ENCODE measurements at places on chromosomes 16 and 17.

DNA sequence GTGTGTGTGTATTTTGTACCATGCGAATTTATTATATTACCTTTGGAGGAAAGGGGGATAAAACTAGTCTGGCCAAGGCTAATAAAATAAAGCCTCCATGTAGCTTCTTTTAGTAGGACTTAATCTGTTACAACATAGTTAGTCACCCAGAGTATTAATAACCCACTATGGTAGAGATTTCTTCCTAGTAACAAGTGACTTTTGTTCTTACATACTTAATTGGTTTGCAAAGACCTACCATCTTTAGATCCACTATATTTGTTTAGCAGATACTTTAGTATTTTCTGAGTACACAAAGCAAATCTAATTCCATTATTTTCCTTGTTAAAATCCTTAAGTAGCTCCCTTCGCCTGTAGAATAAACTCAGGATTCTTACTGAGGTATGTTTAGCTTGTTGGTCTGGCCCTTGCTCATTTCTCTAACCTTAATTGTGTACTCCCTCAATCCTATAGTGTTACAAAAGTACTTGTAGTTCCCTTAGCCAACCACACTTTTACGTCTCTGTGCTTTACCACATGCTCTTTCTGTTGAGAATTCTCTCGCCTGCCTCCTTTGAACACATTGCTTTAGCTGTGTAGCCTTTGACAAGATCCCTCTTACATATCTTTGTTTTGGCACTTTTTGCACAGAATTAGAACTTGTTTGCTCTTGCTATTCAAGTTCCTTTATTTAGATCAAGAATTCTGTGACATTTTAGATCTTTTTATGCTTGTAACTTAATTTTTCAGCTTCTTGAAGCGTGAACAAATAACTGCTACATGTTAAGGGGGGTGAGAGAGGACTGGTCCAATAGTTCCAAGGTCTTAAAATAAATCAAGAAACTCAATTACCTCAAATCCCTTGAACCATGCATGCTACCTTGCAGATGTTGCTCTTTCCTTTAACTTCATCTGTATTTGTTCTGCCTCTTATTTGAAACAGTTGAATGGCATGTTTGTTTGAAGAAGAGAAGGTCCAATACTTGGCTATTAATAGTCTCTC is 23.8 kb downstream of the CLTC start:
- no peak for DNase-seq

DNA sequence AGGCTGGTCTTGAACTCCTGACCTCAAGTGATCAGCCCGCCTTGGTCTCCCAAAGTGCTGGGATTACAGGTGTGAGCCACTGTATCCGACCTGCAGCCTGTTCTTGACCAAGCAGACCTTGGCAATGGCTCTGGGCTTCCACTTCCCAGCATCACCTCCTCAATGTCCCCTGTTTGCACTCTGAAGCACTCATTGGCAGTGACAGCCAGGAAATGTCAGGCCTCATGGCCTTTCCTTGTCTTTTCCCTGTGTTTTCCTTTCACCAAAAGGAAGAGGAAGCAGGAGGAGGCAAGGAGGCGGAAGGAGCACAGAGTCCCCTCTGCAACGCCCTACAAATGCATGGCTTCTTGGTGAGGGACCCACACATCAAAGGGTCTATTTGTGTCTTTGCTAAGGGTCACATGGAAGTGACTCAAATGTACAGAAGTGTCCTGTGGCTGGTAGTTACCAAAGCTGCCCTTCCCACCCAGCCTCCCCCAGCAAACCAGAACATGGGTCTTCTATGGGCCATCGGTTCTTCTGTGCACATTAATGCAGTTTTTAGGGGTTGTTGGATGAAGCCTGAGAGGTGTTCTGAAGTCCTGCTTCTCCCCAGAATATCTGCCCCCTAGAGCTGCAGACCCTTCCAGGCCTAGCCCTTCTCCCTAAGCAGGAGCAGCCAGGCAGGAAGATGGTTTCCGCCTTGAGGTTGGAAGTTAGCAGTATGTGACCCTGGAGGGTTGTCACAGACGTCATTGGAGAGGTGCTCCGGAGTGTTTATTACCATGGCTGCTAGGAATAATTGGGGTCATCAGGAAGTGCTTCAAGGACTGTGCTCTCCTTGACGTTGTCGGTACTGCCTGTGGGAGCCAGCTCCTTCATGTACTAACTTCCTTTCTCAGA is 60.8 kb downstream of the WIPI1 start:
- DNase-seq, result no peak

DNA sequence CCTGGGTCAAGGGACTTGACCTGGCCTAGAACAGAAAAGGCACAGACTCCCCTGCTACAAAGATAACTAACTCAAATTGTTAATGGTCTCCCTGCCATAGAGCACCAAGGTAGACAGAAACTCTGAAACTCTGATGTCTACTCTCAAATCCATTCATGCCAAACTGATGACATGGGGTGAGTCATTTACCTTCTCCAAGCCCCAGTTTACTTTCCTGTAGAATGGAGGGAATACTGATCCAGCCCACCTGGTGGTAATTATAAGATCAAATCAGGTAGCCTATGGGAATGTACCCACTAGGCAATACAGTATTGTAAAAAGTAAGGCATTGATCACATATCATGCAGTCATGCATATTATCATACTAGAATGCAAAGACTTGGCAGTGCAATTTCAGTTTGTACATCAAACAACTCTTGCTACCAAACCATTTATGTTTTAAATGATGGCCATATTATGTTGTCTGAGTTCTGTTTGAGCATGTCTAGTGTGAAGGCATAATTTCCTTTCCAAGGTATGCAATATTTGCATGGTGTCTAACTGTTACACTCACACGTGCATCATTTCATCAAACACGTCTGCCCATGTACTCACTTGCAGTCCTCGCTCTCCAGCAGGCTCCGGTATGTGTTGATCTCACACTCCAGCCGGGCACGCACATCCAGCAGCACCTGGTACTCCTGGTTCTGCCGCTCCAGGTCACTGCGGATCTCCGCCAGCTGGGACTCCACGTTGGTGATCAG is 3.0 kb downstream of the KRT31 start:
- no peak for DNase-seq

- DNase-seq, result no peak
Measured at GRCh38 chr17:75086496-75087181, 1.1 kb upstream of the SLC16A5 start.

DNA sequence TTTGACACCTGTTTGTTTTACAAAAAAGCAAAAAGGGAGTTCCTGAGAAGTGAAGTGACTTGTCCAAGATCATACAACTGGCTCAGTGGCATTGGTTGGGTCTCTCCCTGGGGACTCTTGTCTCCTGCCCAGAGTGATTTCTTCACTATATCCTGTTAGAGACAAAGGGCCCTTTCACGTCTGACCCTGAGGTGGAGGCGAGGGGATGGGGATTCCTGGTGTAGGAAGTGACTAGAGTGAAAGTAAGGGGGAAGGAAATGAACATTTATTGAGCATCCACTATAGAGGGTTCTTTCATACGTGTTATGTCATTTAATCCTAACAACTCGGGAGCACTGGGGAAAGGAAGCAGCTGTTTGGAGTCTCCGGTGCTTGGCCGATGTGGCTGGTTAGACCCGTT is 9.0 kb downstream of the ITGB3 start:
- no peak for DNase-seq

All from stimulated activated CD8-positive, alpha-beta memory T cell treated with anti-CD3 and anti-CD28 coated beads, Interleukin-7, amount 100 ng/mL, for 4 hours (primary cell).